ENCODE measurements at places on chromosomes 6 and 20. TPM values are rescaled to one million over a fixed set of nuclear protein-coding genes. Genes with fewer than 3 reads are reported as not detected.

GRCh38 chr6:84597238-84597875 lies 167.0 kb downstream of the TBX18 start:
- no peak for DNase-seq

DNA sequence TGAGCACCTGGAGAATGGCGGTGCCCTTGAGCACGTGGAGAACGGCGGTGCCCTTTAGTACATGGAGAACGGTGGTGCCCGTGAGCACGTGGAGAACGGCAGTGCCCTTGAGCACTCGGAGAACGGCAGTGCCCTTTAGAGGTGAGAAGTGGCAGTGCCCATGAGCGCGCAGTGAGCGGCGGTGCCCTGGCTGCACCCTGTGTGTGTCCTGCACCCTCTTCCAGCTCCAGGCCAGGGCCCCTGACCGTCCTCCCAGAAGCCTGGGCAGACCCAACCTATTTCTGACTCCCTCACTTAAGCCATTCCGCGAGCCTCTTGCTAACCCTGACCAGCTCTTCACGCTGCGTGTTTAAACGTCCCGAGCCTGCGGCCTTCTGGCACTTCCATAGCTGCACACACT lies 151.3 kb downstream of the DLL1 start:
- DNase-seq = no peak

- DNase-seq = no peak
Measured at GRCh38 chr6:106967936-106968555, 6.5 kb downstream of the CD24 start.

GRCh38 chr6:170522565-170523183 lies 30.4 kb downstream of the PSMB1 start:
- peak; percentile 5 for DNase-seq

DNA sequence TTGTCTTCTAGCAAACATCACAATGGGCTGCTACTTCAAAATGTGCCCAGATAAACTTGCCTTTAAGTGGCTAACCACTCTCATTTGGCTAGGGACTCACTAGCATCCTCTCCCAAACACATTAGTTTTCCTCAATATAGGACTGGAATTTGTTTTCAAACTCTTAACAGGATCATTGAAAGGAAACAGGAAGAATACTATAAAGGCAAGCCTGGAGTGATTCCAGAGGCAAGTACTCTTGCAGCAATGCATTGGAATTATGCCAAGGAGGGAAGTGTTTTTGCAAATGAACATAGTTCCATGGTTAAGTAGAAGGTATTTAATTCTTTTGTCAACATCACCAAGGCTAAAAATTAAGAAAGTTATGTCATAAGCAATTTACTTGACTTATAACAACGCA lies 12.2 kb downstream of the EPHA7 start:
- no peak for DNase-seq

- DNase-seq = no peak
Measured at GRCh38 chr6:115055579-115055978, 712.8 kb upstream of the HS3ST5 start.

The ERVFRD-1 gene
- total RNA-seq = not detected

The SLC17A1 gene
- not detected for total RNA-seq

The CD93 gene
- 0.04 TPM for total RNA-seq

The ULBP1 gene
- 2.9 TPM for total RNA-seq

The BCAS1 gene
- total RNA-seq = 0.06 TPM

The ANKS1A gene
- 6.5 TPM for total RNA-seq

The SPATA25 gene
- 1.0 TPM for total RNA-seq

The BEND6 gene
- total RNA-seq = not detected

The CTAGE9 gene
- not detected for total RNA-seq

The PMEPA1 gene
- 1.7 TPM for total RNA-seq

Data from activated naive CD8-positive, alpha-beta T cell treated with anti-CD3 and anti-CD28 coated beads for 36 hours (primary cell).